ENCODE measurements at places on chromosomes 1 and 21.

- no peak for DNase-seq
These were observed 43.8 kb downstream of the CD53 start for GRCh38 chr1:110916669-110917306.

DNA sequence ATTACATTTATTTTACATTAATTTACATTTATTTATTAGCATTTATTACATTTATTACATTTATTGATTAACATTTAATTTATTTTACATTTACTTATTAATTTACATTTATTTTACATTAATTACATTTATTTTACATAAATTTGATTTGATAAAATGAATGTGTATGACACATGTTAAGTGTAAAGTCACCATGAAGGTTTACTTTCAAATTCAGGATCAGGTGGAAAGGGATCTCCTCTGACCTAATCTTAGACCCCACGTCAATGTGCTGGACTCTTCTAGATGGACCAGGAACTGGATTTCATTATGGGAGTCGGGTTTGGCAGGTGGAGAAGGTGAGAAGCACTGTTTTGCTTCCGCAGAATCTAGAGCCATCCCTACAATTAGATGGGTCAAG is 76.1 kb downstream of the NCAM2 start:
- DNase-seq: no peak

DNA sequence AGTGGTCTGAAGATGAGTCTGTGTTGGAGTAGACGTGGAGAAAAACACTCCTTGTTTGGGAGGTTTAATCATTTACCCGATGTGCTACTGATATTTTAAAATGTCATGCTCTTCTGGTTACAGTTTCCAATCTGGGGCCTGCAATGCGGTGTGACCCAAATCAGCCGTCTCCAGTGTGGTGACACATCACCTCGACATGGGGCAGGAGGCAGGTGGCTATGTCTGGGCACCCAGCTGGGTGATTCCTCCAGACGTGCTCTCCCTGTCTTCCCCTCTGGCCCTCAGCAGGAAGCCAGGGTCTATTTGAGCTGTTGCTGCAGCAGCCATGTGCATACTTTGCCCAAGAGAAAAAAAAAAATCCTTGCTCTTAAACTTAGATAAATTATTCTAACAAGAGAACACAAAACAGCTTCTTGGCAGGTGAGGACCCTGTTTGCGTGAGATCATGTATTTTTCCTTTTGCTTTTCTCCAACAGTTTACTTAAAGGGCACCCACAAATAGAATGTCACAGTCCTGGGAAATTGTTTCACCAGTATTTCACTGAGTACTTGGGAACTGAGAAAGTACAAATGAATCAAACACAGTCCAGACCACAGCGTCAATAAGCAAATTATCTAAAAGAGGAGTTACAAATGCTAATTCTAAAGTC is 38.9 kb upstream of the MAP10 start:
- DNase-seq: no peak

GRCh38 chr1:46148318-46148717 is 15.9 kb upstream of the PIK3R3 start:
- DNase-seq: no peak

DNA sequence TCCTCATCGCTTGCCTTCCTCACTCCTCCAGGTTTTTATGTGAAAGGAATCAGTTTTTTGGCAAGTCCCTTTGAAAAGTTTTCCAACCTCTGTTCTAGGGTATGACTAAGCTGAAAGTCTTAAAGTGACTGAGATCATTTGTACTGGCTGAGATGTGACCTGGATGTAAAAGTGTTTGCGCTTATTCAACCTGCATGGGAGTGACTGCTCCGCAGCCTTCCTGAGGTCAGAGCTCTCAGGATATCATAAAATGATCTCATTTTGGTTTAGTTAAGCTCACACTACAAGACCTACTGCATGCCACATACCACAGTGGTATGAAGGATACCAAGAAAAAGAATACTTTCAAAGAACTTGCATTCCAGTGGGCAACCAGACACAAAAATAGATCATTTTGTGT is 29.8 kb upstream of the TADA1 start:
- no peak for DNase-seq

DNA sequence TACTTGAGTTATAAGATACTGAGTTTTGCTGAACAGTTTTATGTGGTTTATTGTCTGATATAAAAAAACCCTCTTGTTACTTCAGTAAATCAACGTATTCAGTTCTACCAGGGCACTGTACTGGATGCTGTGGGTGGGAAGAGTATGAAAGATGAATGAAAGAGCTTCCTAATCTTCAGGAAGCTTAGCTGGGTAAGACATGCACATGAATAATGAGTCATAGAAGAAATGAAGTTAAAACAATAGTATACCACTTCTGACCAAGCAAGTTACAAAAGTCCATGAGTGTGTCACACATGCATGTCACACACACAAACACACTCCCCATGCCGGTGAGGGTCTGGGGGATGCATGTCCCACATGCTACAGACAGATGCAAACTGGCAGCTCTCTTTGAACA is 105.9 kb downstream of the SIPA1L2 start:
- no peak for DNase-seq

DNA sequence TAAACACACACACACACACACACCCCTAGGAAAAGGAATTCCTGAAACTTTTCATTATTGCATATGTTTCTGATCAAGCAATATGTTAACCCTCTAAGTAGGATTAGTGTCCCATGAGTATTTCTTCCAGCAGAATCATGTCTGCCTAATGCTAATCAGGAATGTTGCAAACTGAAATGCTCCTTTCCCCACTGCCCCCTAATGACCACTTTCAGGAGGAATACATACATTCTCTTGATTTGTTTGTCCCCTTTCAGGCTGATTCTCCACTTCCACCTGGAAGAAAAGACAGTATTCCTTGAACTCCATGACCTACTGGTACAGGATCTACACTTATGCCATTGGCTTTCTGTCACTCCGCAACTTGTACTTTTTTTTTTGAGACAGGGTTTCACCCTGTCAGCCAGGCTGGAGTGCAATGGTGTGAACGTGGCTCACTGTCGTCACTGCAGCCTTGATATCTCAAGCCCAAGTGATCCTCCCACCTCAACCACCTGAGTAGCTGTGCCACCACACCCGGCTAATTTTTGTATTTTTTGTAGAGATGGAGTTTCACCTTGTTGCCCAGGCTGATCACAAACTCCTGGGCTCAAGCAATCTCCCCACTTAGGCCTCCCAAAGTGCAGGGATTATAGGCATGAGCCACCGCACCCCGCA is 56.7 kb downstream of the LRIG2 start:
- no peak for DNase-seq

DNA sequence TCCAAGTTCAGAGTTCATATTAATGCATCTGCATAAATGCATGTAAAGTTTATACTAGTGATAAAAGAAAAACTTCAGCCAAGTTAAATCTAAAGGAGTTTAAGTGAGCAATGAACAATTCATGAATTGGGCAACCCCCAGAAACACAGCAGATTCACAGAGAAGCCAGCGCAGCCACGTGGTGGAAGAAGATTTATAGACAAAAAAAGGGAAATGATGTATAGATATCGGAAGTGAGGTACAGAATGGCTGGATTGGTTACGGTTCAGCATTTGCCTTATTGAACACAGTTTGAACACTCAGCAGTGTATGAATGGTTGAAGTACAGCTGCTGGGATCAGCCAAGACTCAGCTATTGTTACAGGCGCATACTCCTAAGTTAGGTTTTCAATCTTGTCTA is 5.7 kb downstream of the AK5 start:
- DNase-seq: no peak

GRCh38 chr1:116504308-116505156 is 66.3 kb downstream of the CD58 start:
- peak; percentile 62 for DNase-seq

GRCh38 chr21:42172596-42173483 is 46.1 kb upstream of the ABCG1 start:
- no peak for DNase-seq

- DNase-seq: no peak
These were observed 1.3 kb upstream of the FTCD start for GRCh38 chr21:46156678-46157077.

DNA sequence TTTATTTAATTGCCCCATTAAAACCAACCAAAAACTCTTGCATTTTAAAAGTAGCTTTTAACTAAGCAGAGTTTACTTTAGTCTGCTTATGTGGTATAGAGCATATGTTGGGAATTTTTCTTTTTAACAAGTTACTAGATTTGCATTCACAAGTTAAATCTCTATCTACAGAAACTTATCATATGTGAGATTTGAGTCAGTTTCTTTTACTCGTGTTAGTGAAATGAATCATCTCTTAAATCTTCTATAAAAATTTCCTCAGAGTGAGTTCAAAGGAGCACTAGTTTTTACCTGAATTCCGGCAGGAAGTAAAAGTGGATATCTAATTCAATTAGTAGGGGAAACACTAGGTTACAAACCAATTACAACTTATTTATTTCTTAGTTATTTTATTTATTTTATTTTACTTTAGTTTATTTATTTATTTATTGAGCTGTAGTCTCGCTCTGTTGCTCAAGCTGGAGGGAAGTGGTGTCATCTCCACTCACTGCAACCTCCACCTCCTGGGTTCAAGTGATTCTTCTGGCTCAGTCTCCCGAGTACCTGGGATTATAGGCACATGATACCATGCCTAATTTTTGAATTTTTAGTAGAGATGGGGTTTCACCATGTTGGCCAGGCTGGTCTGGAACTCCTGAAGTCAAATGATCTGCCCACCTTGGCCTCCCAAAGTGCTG is 1609.6 kb upstream of the B3GALT2 start:
- DNase-seq: no peak

- no peak for DNase-seq
These were observed 4.7 kb downstream of the MYSM1 start for GRCh38 chr1:58695206-58695605.

GRCh38 chr21:24032709-24033232 is 1574.5 kb downstream of the MRPL39 start:
- DNase-seq: no peak

GRCh38 chr1:94790246-94790645 is 29.9 kb upstream of the SLC44A3 start:
- no peak for DNase-seq

- DNase-seq: no peak
These were observed 49.7 kb downstream of the LMX1A start for GRCh38 chr1:165306543-165307434.

All from breast epithelium (tissue), 4 donors.